ENCODE measurements at places on chromosomes 11 and 22.

DNA sequence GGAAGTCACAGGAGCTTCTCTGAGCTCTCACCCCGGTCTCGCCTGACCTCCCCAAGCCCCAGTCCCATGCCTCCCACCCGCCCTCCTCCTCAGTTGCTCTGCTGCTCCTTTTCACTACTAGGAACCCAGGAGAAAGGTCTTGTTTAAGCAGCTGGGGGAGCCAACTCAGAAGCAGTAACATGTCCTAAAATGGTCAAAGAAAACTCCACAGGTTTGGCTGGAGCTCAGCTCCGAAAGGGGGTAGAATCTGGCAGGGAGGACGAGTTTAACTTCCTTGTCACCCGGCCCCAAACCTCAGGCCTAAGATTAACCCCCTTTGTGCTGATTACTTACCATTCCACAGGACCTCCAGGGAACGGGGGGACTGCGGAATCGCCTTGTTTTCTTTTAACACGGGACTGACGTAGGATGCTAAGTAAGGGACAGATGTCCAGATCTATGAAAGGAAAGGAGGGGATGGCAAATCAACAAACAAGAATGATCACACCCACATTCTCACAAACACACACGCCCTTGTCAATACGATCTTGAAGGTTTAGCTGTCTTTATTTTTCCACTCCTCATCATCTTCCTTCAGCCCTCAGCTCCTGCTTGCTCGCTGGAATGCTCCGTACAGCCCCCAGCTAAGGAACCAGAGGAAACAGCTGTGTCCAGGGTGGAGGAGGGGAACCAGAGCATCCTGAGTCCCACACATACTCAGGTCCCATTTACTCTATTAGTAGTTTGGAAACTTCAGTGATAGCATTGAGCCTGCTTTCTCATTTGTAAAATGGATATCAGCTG lies 13.5 kb downstream of the PCSK7 start:
- no peak for DNase-seq

- no peak for DNase-seq
These were observed 4.3 kb downstream of the ZFTA start for GRCh38 chr11:63764340-63764678.

DNA sequence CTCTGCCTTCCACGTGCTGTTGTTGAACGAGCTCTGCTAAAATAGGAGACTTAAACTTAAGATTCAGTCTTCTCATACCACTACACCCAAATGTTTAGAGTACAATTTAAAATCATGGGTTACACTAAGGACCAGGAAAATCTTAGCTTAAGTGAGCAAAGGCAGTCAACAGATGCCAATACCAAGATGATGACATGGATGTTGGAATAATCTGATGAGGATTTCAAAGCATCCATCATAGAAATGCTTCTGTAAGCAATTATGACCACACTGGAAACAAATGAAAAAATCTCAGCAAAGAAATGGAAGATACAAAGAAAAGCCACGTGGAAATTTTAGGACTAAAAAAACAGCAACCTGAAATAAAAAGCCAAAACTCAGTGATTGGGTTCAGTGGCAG lies 109.8 kb downstream of the ATXN10 start:
- no peak for DNase-seq

GRCh38 chr11:113465786-113466185 lies 9.4 kb downstream of the DRD2 start:
- DNase-seq: no peak

DNA sequence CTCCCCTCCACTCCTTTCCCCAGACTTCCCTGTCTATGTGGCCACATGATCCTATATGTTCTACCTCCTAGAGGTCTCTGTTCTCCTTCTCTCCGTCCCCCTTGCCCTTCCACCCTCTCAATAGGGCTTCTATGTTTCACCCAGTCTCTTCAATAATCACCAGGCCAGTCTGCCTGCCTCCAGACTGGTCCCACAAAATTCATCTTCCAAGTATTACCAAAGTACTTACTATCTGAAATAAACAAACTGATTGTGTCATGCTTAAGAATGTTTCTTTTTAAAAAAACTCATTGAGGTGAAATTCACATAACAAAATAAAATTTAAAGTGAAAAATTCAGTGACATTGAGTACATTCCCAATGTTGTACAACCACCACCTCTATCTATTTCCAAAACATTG lies 44.2 kb downstream of the MTNR1B start:
- no peak for DNase-seq

DNA sequence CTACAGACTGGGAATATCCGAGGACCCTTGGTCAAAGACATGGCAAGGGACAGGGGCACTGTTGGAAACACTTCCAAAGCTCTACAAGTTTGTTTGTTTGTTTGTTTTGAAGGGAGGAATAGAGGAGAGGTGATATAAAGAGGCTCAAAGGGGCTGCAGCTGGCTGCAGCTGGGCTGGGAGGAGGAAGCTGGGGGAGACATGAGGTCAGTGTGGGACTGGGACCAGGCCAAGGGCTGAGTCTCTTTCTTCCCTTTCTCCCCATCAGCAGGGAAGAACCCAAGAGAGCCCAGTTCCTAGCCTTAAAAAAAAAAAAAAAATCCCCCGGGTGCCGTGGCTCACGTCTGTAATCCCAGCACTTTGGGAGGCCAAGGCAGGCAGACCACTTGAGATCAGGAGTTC lies 5.0 kb downstream of the RHOG start:
- DNase-seq: no peak

DNA sequence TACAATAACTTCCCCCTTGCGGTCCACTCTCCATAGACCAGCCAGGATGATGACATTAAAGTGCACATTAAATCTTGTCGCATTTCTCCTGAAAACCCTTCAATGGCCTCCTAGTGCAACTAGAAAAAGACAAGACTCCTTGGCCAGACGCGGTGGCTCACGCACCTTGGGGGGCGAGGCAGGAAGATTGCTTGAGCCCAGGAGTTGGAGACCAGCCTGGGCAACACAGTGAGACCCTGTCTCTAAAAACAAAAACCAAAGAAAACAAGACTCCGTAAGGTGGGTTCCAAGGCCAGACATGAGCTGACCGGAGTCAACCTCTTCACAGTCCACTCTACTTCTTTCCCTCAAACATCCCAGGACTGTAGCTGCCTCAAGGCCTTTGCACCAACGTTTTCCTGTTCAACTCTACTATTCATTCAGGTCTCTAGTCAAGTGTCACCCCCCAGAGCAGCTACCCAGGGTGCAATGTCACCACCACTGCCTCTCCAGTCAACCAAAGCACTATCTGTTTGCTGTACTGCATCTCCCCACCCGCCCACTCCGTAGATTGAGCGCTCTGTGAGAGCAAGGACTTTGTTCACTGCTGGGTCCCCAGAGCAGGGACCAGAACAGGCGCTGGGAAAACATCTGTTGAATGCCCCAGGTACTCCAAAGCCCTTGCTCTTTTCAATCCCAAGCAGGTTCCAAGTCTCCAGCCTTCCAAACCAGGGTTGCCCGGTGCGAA lies 739 bp downstream of the ZMAT5 start:
- no peak for DNase-seq

GRCh38 chr11:94840209-94840608 lies 72.1 kb downstream of the AMOTL1 start:
- DNase-seq: no peak

DNA sequence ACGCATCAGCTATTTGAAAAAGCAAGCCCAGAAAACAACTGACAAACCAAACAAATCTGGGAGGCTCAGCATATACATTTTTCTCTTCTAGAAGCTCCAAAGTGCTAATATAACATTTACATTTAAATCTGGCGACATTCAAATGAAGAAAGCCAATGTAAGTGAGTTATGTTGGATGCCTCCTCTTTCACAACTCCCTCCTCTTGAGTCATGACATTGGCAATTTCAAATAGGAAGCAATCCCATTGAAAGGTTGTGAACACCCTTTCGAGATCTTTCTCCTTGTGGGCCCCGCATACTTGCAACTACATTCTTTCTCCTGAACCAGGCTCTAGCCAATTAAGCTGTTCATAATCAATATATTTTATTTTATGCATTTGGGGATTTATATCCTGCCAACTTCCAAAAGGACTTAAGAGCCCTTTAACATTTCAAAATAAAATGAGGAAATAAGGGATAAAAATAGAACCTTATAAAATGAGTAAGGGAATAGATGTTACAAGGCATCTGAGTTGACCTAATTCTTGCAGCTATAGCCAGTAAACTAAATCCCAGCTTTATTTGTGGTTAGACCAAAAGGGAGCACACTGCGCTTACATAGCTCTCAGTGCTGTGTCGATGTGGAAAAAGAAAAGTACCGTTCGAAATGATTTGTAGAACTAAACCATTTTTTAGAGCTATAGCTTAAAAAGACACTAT lies 129.5 kb upstream of the SESN3 start:
- DNase-seq: no peak

DNA sequence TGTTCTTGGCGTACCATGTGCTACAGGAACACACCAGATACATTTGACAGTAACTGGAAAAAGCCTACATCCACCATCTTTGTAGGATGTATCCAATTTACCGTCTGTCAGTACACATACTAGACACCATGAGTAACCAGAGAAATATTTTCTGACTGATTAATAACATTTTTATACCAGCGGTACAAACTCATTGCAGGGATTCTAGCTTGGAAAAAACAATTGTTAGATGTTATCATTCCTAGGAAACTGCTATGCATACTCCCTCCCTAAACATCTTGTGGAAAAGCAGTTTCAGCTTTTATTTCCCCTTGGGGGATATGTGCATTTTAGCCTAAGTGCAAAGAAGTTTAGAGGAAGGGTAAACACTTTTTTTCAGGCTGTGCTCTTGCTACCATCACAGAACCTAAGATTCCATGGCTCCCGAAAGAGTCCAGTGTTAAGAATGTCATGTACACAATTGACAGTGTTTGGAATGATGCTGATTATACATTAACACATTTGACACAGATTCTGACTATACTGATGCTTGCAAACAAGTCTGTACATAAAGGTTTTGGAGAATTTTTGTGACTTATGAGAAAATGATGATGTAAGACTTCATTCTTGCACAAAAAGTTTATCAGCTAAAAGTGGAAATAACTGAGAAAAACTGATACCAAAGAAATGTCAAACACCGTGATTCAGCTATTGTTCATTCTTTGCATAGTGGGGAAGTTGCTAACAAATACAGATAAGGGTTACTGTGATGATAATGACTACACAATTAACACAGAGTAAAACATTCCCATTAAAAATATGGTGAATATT lies 23.7 kb downstream of the NCF4 start:
- DNase-seq: no peak

DNA sequence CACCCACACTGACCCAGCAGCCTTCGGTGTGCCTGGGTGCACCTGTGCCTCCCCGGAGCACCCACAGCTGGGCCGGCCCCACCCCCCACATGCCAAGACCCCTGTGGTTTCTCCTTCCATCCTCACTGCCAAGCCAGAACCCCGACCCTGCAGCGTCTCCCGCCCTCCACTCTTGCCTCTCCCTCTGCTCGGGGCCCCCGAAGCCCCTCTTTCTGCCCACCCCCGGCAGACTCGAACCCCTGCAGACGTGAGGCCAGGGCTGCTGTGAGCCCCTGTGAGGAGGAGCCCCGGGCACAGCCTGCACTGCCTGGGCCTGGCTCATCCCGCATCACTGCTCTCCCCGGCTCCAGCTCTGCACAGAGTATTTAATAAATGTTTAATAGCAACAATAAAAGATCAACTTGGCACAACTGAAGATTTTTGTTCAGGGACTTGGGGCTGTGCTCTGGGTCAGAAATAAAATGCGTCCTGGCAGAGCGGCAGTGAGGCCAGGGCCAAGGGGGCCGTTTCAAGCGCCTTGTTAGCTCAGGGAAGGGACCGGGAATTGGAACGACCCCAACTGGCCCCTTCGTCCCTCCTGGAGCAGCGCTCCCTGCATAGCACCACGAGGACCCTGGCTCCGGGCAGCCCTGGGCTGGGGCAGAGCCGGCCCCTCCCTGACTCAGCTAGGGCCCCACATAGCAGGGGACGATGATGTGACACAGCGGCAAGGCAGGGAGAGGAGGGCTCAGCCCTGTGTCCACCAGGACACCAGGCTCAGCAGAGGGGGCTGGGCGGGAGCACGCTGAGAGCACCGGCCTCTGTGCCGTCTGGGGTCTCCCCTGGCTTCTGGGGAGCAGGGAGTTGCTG lies 520.8 kb downstream of the BRD1 start:
- DNase-seq: no peak

DNA sequence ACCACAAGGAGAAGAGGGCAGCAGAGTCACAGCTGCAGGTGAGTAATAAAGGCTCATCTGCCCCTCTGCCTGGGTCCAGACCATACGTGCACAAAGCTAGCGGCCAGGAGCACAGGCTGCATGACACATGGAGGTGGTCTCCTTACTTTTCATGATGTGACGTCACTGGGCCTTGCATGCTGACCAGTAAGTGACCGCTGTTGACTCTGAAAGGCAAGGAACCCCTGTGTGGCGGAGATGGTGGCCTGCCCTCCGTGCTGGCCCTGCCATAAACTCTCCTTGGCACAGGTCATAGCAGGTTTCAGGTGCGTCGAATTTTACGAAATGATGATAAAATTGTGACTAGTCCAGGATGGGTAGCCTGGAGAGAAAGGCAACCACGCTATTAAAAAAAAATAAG lies 7.6 kb upstream of the PARVG start:
- DNase-seq: no peak

- no peak for DNase-seq
These were observed 128.2 kb downstream of the SLC17A6 start for GRCh38 chr11:22466351-22466750.

DNA sequence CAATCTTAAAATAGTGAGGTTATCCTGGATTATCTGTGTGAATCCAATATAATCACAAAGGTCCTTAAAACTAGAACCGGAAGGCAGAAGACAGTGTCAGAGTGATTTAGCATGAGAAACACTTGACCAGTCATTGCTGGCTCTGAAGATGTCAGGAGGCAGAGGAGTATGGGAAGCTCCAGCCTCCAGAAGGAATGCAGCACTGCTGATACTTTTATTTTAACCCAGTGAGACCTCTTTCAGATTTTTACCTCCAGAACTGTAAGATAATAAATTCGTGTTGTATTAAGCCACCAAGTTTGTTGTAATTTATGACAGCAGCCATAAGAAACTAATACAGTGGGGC lies 134.4 kb upstream of the ZC3H12C start:
- no peak for DNase-seq

DNA sequence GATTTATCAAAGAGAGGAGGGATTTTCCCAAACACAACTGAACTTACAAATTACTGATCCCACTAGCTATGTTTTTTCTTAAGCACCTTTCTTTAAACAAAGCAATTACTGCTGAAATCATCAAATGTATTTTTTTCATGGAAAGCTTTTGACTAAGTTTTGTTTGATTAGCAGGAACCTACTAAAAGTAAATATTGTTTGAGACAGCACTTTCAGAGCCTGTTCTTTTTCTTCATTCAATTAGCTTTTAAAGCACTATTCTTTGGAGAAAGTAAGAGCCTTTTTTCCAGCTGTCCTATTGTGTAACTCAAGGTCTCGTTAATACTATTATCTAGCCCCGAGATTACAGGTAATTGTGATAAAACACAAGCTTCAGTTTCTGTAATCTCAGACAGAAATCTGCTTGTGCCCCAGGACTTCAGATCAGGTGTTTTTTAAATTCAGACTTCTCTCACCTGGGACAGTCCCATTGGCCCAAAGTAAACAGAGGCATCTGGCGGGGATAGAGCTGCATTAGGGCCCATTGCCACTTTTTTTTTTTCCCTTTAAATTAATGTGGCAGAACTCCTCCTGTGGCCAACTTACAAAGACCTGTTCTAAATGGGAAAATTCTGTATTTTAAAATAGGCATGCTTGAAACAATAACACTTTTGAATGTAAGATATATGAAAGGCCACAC lies 11.0 kb downstream of the CSTPP1 start:
- no peak for DNase-seq

Data from foreskin melanocyte (primary cell).